NCI-H446 treated with DMSO at 0.1 percent for 48 hours (cell line): ENCODE measurements at places on chromosomes 4 and X.
A peak's percentile ranks its signal among the peaks of the same experiment; 100 is the strongest.

- DNase-seq, result no peak
These were observed 1.7 kb downstream of the PDLIM5 start for GRCh38 chr4:94453391-94453963.

- no peak for DNase-seq
These were observed 351.9 kb downstream of the FAT4 start for GRCh38 chr4:125666635-125667034.

- no peak for DNase-seq
These were observed 1798.3 kb upstream of the PCDH7 start for GRCh38 chr4:28921886-28922285.

- DNase-seq, result no peak
These were observed 64.1 kb downstream of the ANTXR2 start for GRCh38 chr4:80008971-80009370.

DNA sequence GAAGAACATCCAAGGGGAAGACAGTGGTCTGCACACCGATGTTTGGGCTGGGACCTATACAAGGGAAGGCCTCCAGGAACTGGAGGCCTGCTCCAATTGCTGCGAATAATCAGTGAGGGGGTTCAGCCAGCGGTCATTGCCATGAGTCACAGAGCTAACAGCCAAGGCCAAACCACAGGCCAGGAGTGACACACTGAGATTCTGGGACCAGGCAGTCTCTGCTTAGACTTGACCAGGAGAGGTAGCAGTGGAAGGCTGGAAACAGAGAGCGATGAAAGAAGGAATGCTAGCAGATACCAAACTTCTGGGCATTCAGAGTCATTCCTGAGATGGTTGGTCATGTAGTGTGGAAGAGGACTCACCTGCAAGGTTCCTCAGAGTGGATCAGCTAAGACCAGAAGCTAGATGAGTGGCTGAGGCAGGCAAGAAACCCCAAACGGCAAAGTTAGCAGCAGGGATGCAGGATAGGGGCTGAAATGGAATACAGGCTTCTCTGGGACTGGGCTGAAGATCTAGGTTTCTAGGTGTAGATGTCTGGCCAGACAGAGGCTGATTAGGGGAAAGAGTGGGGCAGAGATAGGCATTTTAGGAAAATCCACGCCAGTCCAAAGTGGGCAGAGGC, 54.7 kb downstream of the CNGA2 start:
- no peak for DNase-seq

DNA sequence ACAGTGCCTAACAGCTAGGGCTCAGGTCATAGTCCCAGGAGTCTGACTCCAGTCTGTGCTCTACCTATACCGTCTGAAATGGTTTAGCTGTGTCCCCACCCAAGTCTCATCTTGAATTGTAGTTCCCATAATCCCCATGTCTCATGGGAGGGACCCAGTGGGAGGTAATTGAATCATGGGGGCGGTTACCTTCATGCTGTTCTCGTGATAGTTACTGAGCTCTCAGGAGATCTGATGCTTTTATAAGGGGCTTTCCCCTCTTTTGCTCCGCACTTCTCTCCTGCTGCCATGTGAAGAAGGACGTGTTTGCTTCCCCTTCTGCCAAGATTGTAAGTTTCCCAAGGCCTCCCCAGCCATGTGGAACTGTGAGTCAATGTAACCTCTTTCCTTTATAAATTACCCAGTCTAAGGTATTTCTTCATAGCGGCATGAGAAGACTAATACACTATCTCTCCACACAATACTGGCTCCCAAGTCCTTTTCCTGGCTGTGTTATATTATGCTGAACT, 110.8 kb downstream of the AFAP1 start:
- no peak for DNase-seq

- peak; percentile 36 for DNase-seq
These were observed 189.9 kb upstream of the NWD2 start for GRCh38 chr4:37054531-37055077.

GRCh38 chr4:125187226-125188176, 127.3 kb upstream of the FAT4 start:
- DNase-seq, result no peak

GRCh38 chr4:180823108-180823507, 1420.1 kb upstream of the TENM3 start:
- no peak for DNase-seq

- DNase-seq, result no peak
These were observed 1.2 kb downstream of the AKAP17A start for GRCh38 chrX:1592470-1593142.

DNA sequence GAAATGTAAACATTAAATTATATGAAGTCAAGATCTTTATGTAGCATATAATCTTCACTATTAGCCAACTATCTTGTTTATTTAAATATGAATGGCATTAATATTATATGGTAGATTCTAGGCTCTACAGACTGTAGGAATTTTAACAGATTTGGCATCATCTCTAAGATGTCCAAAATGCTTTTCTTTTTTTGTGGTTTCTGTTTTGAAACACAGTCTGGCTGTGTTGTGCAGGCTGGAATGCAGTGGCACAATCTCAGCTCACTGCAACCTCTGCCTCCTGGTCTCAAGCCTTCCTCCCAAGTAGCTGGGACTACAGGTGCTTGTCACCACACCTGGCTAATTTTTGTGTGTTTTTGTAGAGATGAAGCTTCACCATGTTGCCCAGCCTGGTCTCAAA, 76.2 kb downstream of the ELOVL6 start:
- no peak for DNase-seq

- peak; percentile 43 for DNase-seq
These were observed 196.4 kb upstream of the C1QTNF7 start for GRCh38 chr4:15231265-15232091.

- DNase-seq, result no peak
These were observed 2.9 kb downstream of the GYG2 start for GRCh38 chrX:2831471-2832228.

DNA sequence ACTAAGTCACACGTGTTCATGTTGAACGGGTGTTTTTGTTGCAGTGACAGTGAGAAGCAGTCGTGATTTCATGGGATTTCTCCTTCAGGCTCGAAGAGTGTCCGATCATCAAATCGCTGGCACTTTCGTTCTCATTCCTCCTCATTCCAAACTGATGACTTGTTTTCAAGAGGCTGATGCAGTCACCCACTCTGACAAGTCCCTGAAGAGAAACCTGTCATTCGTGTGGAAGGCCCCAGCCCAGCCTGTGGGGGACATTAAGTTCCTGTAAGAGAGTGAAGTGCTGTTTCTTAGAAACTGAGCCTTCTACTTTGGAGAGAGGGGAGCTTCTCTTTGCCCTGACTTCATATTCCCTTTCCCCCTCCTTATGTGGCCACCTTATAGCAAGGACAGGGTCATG, 8.0 kb downstream of the REELD1 start:
- DNase-seq, result no peak
